ENCODE measurements at places on chromosomes 11 and 22.

GRCh38 chr11:1571760-1572196 lies 293 bp downstream of the DUSP8 start:
- no peak for DNase-seq

GRCh38 chr22:25697181-25697664 lies 44.8 kb upstream of the MYO18B start:
- DNase-seq = no peak

DNA sequence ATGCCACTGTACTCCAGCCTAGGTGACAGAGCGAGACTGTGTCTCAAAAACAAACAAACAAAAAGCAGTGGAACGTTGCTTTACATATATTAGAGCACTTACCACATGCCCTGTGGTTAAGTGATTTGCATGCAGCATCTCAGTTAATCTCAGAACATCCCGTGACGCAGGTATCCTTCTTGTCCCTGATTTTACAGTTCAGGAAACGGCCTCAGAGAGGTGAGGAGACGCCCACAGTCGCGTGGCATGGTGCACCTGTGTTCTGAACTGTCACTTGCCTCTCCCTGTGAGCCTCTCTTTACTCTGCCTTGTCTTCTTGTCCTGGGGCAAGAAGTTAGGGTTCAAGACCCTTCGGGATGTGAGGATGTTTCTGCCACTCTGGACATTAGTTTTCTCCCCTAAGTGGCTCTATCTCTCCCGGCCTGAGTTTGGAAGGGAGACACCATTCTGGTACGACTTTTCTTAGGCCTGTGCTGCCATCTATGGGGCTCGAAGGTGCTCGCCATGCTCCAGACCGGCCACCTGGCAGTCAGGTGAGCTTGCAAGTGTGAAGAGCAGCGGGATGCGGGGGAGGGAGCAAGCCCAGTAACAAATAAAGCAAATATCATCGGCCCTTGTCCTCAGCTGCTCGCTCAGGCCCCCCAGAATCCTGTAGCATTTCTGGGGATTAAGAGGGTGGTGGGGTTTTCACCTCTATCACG lies 25.6 kb downstream of the YWHAH start:
- DNase-seq = peak; percentile 63

GRCh38 chr11:117862019-117862725 lies 14.3 kb downstream of the FXYD6 start:
- DNase-seq = no peak

DNA sequence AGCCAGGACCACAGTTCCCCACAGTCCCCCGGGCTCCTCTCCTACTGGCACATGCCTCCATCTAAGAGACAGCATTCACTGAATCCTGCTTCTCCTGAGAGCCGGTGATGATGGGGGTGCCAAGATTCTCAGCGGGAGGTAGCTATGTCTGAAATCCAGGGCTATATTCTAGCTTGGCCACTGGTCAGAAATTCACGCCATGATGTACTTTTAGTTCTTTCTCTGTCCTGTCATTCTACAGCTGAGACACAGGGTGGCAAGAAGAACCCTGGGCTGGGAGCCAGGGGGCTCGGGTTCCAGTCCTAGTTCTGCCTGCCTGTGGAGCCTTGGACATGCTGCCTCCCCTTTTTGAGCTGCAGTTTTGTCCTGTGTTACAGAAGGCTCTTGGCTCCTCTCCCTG lies 59.2 kb upstream of the PHOX2A start:
- no peak for DNase-seq

DNA sequence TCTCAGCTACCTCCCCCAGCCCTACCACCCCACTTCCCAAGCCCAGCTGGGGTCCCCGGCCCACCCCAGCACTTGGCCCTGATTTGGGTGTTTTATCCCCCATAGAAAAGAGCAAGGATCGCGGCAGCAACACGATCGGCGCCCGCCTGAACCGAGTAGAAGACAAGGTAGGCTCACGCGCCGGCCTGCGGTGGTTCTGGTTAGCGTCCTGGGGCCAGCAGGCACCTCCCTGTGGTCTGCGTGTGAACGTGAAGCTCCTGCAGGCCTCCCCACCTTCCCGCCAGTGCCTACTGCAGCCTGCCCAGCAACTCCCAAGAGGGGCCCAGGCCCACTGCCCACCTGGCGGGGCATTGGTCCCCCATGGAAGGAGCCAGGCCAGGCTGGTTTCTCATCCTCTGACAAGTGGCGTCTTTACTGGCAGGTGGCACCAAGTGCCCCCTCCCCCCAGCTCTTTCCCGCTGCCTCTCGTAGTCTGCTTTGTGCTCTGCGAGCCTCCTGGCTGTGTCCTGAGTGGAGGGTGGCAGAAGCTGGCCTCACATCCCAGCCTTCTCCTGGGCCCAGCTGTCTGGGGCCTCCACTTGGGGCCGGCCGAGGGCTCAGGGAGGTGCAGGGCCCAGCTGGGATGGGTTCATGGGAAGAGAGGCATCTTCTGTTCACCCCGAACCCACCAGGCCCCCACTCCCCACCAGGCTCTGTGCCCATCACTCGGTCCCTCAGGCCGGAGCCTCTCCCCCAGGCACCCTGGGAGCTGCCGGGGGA lies 78.3 kb upstream of the KCNQ1OT1 start:
- DNase-seq = no peak

DNA sequence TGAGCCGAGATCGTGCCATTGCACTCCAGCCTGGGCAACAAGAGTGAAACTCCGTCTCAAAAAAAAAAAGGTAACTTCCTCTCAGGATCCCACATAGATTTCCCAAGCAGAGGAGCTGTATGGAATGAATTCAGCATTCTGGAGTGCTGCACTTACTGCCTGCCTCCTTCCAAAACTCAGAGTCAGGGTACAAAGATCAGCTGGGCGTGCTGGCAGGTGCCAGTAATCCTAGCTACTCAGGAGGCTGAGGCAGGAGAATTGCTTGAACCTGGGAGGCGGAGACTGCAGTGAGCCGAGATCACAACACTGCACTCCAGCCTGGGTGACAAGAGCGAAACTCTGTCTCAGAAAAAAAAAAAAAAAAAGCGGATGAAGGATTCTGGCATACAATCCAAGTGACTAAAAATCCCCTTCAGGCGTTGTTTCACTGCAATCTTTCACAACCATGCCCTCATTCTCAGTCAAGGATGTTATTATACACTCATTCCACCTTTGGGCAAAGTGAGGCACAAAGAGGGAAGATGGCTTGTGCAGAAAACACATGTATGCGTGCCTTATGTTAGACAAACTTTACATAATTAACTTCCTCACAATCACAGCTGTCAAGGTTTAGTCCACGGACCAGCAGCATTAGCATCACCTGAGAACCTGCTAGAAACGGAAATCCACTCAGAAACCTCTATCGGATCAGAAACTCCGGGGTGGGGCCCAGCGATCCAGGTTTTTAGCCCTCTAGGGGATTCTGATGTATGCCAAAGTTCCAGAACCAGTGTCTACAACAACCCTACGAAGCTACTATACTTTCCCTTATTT lies 1.1 kb upstream of the NOL12 start:
- DNase-seq = no peak

- DNase-seq = no peak
Measured at GRCh38 chr11:58926251-58926650, 13.0 kb upstream of the GLYATL1 start.

GRCh38 chr22:44736581-44737405 lies 15.6 kb upstream of the ARHGAP8 start:
- no peak for DNase-seq

GRCh38 chr11:9992306-9992705 lies 301.7 kb downstream of the SBF2 start:
- DNase-seq = no peak

DNA sequence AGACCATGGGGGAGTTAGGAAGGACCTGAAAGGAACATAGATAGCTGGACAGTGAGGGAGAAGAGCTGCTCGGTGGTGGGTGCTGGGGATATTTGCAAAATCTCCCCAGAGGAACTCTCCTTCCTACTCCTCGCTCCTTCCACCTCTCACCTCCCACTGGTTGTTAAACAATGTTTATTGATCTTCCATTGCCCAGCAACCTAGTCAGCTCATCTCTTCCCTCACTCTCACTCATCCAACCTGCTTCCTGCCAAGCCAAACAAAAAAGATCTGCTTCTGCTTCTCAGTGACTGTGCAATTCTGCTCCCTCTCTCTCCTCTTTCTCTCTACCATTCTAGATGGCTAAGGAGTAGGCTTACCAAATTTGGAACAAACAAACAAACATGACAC lies 115.0 kb downstream of the SLC1A2 start:
- DNase-seq = no peak

- DNase-seq = no peak
Measured at GRCh38 chr11:111765320-111765983, 737 bp downstream of the PPP2R1B start.

DNA sequence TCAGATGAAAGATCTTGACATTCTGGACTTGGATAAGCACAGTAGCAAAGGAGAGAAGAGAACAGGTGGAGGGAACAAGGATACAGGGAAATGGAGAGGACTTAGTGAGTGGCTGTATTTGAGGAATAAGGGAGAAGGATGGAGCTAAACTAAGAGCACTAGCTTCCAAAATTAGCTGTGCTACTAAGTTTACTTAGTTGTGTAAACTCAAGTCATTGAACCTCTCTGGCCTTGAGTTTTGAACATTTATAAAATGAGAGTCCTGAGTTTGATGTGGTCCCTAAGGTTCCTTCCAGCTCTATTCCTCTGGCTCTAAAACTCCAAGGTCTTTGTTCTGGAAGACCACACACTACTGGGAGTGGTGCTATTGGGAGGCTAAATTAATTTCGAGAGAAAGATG lies 100.7 kb downstream of the TRIM44 start:
- no peak for DNase-seq

DNA sequence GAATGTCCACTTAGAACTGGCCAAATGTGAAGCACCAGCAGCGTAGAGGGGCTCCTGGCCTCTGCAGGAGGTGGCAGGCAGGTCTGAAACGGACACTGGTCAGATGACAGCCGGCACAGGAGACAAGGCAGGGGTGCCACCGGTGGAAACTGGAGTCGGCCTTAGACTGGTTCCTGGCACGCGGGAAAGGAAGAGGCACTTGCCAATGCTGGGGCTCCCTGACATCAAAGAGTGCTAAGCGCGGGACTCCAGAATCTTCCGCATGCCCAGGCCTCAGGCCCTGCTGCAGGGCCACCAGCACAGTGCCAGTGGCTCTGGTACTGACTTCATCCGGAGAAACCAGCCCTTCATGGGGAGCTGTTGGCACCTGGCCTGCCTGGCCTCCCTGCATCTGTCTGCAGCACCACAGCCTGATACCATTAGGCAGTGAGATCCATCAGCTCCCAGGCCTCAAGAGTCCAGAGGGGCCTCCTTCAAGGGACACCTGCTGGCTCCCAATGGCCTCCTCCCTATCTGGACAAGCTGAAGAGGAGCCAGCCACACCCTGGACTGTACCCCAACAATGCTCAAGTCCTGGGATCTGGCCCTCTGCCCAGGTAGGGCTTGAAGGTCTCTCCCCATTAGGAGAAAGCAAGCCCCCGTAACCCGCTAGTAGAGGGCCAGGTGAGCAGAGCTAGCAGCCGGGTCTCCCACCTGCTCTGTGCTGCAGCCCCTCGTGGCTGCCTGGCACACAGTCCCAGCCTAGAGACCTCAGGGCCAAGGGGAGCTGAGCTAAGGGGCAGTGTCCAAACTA lies 29.7 kb upstream of the GNB1L start:
- no peak for DNase-seq

Data from neuronal stem cell (in vitro differentiated cells).